CD4-positive, alpha-beta T cell treated with Interleukin-15 for 4 hours (primary cell): ENCODE measurements at places on chromosomes 3 and 15.

- DNase-seq: no peak
Measured at GRCh38 chr15:56261854-56262509, 18.3 kb upstream of the RFX7 start.

DNA sequence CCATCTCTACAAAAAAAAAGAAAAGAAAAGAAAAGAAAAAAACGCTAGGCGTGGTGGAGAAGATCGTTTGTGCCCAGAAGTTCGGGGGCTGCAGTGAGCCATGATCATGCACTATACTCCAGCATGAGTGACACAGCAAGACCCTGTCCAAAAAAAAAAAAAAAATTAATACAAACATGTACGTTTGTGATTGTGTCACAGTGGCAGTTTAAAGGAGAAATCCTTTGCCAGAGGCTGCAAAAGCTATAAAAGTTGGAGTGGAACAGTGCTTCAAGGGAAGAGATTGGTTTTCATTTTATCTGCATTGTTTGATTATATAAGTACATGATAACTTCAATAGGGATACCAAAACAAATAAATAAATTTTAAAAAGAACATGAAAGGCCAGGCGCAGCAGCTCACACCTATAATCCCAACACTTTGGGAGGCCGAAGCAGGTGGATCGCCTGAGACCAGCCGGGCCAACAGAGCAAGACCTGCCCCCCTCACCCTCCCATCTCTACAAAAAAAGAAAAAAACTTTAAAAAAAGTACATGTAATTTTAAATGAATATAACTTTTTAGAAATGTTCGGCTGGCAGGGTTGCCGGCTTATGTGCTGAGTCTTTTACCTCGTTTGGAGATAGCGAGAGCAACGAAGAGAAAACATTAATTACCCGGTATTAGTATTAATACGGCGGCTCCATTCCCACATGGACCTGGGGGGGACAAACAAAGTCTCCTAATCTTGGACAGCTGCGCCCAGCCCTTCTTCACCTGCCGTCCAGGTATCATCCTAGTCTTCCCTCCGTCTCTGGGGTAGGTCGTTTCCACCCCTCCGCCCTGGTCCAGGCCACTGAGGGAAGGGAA lies 573 bp upstream of the DIS3L start:
- DNase-seq: no peak

- DNase-seq: peak; percentile 41
Measured at GRCh38 chr3:67083277-67083676, 85.2 kb downstream of the KBTBD8 start.

DNA sequence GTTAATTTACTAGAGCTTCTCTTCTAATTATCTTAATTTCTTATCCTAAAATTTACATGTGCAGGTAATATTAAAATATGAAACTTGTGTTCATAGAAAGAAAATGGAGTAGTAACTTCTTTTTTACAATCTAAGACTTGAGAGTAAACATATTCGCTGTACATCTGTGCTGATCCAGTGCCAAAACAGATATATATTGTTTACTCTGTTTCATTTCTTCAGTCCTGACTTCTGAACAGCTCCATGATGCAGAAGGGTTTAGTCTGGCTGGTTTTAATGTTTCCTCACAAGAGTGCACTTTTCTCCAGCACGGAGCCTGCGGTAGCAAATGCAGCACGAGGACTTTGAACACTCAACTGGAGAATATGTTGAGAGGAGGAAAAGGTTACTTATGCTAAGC lies 306.8 kb downstream of the EPHA3 start:
- no peak for DNase-seq

- no peak for DNase-seq
Measured at GRCh38 chr3:145079436-145079835, 1081.5 kb downstream of the PLOD2 start.

GRCh38 chr15:89780601-89781000 lies 4.5 kb downstream of the MESP2 start:
- no peak for DNase-seq

DNA sequence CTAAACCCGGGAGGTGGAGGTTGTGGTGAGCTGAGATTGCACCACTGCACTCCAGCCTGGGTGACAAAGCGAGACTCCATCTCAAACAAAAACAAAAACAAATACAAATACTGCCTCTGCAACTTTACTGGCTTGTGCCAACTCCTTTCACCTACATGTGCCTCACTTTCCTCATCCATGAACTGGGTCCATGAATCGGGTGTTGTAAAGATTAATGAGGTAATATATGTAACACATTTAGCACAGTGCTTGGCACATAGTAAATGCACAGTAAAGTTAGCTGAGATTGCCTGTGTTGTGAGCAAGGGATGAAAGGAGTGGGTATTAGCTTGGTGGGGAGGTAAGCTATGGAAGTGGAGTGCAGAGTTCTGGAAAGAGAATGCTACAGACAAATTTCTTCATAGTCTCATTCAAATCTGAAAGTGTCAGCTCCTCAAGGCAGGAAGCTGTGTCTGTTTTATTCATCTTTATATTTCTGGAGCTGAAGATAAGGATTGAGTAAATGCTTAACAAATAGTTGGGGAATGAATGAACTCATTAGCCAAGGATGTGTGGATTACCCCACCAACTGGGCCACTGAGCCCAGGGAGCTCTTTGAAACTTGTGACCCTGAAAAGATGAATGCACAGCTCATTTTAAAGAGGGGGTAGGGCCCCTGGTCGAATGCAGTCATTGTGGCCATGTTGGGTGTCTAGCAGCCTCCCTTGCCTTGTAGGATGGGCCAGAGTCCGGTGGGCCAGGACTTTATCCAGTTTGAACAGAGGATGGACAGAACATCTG lies 7.7 kb upstream of the CDCP1 start:
- no peak for DNase-seq
